ENCODE measurements at places on chromosomes 7 and 10. TPM values are rescaled to one million over a fixed set of nuclear protein-coding genes. Genes with fewer than 3 reads are reported as not detected.

Gene NRP1
- total RNA-seq = 185 TPM

Gene NFE2L3
- total RNA-seq = 0.12 TPM

Gene MICALL2
- 13.7 TPM for total RNA-seq

Gene SLC26A3
- not detected for total RNA-seq

Gene CTTNBP2
- 0.12 TPM for total RNA-seq

Gene NPSR1
- not detected for total RNA-seq

Gene SFXN4
- total RNA-seq = 8.0 TPM

Gene MOGAT3
- total RNA-seq = not detected

Gene ELMO1
- 0.15 TPM for total RNA-seq

Gene FAM237B
- total RNA-seq = not detected

Data from smooth muscle cell of the coronary artery (primary cell).